ENCODE measurements at places on chromosomes 4 and X.

GRCh38 chr4:181674315-181674875 lies 568.8 kb upstream of the TENM3 start:
- H3K27ac ChIP-seq, result no peak overlapping the region
- H3K4me3 ChIP-seq, result no peak overlapping the region
- H3K27me3 ChIP-seq, result no peaks in the 10 kb centered on the region
- DNase-seq, result no peak

GRCh38 chr4:41655177-41655576 lies 93.3 kb downstream of the PHOX2B start:
- peaks cover 3% of the 10 kb centered on the region for H3K36me3 ChIP-seq
- H3K27me3 ChIP-seq, result no peaks in the 10 kb centered on the region
- no peak overlapping the region for H3K27ac ChIP-seq
- H3K4me1 ChIP-seq, result no peaks in the 10 kb centered on the region
- H3K4me3 ChIP-seq, result no peak overlapping the region
- DNase-seq, result no peak

DNA sequence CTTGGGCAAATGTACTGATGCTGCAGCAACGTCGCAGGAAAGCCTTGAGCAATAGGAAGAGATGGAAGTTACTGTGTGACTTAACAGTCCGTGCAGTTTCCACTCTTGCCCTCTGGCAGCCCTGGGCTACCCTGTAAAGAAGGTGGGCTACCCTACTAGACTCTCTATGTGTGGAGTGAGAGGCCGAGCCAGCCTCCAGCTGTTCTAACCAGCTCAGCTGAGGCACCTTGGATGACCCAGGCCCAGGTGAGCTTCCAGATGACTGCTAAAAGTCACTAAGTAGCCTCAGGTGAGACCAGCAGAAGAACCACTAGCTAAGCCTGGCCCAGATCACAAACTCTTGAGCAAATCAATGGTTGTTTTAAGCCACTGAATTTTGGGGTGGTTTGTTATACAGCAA lies 34.9 kb upstream of the PPP2R2C start:
- no peaks in the 10 kb centered on the region for H3K36me3 ChIP-seq
- no peak for DNase-seq
- no peaks in the 10 kb centered on the region for H3K27me3 ChIP-seq

GRCh38 chr4:143251779-143252178 lies 67.1 kb downstream of the USP38 start:
- H3K4me3 ChIP-seq, result no peak overlapping the region
- no peaks in the 10 kb centered on the region for H3K36me3 ChIP-seq
- no peak for DNase-seq
- H3K4me1 ChIP-seq, result no peaks in the 10 kb centered on the region
- H3K27me3 ChIP-seq, result no peaks in the 10 kb centered on the region

- no peak overlapping the region for H3K27ac ChIP-seq
- H3K4me3 ChIP-seq, result no peak overlapping the region
- DNase-seq, result no peak
- no peaks in the 10 kb centered on the region for H3K27me3 ChIP-seq
Measured at GRCh38 chr4:44493924-44494323, 45.3 kb upstream of the KCTD8 start.

DNA sequence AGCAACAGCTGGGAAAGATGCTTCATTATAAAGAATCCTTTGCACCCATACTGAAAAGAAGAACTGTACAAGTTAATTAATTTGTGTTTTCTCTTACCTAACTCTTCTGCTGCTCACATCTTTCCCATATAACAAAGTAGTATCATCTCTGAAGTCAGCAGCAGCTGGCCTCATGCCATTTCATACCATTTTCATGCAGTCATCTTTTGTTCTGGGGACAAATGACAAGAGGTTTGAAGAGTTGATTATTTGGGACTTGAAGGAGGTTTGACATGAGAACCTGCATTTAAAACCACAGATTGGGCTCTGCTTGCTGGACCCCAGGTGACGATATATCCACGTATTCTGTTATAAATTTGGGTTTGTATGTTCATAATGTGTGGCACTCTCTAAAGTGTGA lies 430.3 kb downstream of the SPRY1 start:
- no peak overlapping the region for H3K4me3 ChIP-seq
- no peaks in the 10 kb centered on the region for H3K27me3 ChIP-seq
- DNase-seq, result no peak
- H3K4me1 ChIP-seq, result peaks cover 5% of the 10 kb centered on the region
- no peak overlapping the region for H3K27ac ChIP-seq

GRCh38 chrX:65925005-65925404 lies 114.9 kb downstream of the VSIG4 start:
- DNase-seq, result no peak
- no peak overlapping the region for H3K4me3 ChIP-seq
- no peak overlapping the region for H3K27ac ChIP-seq
- H3K4me1 ChIP-seq, result no peaks in the 10 kb centered on the region
- H3K36me3 ChIP-seq, result no peaks in the 10 kb centered on the region
- no peaks in the 10 kb centered on the region for H3K27me3 ChIP-seq

GRCh38 chr4:1508161-1509160 lies 102.2 kb upstream of the NKX1-1 start:
- peak; percentile 65 for DNase-seq
- no peak overlapping the region for H3K27ac ChIP-seq
- H3K36me3 ChIP-seq, result no peaks in the 10 kb centered on the region
- no peak overlapping the region for H3K4me3 ChIP-seq
- H3K4me1 ChIP-seq, result peaks cover 10% of the 10 kb centered on the region

DNA sequence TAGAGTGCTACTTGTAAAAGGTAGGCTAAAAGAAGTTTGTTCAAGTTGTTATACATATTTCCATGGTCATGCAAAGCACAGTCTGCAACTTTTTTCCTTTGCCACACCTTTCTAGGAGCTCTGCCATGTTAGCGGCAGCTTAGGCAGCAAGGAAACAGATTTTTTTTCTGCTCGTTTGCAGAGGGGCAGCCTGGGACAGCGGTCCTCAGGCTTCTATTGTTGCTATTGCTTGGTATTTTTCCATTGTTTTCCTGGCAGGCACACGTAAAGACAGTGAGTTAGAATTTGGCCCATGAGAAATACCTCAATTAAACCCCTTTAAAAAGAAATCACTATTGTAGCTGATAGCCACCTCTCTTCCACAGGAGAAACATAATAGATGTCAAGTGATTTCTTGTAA lies 391.4 kb downstream of the SH2D1A start:
- DNase-seq, result no peak
- H3K4me3 ChIP-seq, result no peak overlapping the region
- H3K27me3 ChIP-seq, result no peaks in the 10 kb centered on the region
- no peaks in the 10 kb centered on the region for H3K4me1 ChIP-seq
- H3K36me3 ChIP-seq, result no peaks in the 10 kb centered on the region

- no peaks in the 10 kb centered on the region for H3K4me1 ChIP-seq
- H3K27me3 ChIP-seq, result no peaks in the 10 kb centered on the region
- no peak for DNase-seq
- H3K4me3 ChIP-seq, result no peak overlapping the region
- no peaks in the 10 kb centered on the region for H3K36me3 ChIP-seq
Measured at GRCh38 chr4:140448830-140449229, 21.4 kb upstream of the CLGN start.

All from suprapubic skin (tissue), 4 donors.